ENCODE measurements at places on chromosomes 13 and 19.

- DNase-seq: no peak
Observed at GRCh38 chr13:32259116-32259515, 56.0 kb downstream of the ZAR1L start.

DNA sequence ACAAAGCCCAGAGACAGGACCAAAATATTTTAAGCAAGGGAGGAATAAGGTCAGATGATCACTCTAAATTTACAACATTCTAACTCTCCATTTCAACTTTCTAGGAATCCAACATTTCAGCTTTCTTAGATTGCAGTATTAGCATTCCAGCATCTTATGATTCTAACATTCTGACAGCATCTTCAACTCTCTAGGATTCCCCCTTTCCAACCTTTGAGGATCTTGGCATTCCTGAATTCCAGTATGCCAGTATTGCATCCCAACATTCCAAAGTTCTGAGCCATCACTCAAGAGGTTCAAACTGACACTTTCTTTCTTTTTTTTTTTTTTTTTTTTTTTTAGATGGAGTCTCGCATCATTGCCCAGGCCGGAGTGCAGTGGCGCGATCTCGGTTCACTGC is 13.8 kb downstream of the TGFB1 start:
- DNase-seq: no peak

GRCh38 chr13:60645676-60646075 is 248.7 kb downstream of the TDRD3 start:
- DNase-seq: no peak

- DNase-seq: no peak
Observed at GRCh38 chr19:56321254-56321988, 6.8 kb upstream of the ZSCAN5A start.

DNA sequence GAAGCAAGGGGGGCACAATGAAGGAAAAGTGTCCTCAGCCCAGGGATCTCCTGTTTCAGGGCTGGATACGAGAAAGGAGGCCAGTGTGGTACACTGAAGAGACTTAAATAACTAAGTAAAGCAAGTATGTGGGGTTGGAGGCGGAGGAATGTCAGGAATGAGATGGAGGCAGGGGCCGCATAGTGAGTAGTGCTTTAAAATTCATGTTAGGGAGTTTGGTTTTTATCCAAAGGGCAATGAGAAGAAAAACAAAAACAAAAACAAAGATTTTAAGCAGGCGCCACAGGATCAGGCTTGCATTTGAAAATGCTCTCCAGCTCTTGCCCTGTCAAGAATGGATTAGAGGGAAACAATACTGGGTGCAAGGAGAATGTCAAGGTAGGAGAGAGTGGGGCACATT is 273.4 kb downstream of the DCLK1 start:
- no peak for DNase-seq

DNA sequence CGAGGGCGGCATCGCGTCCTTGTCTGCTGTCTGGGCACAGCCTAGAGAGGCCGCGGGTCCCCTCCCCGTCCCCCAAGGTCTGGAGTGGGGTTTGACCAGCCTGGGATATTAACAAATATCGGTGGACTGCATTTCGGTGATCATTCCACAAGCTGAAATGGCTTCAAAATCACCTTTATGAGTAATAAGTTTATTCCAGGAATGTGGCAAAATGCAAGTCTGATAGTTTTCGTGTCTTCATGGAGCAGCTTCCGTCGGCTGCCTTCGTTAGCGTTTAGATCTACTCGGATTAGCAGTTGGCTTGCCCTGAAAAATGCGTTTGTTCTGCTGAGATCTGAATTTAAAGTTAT is 1.1 kb upstream of the GJA3 start:
- DNase-seq: no peak

DNA sequence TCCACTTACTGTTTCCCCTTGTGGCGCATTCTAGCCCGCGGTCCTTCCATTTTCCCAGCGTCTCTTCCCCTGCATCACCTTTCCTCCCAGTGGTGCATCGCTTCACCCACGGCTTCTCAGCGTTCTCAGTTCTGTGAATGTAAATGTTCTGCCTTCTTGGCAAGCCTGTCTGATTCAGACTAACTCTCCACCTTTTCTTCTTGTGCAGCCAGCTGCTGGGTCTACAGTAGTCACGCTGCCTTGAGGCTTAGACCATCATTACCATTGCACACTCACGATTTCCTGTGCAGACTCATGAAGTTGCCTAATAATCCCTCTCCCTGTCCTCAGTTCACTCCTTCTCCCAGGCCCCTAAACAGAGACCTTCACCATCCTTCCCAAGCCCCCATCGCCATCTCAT is 75.0 kb downstream of the DHRS12 start:
- peak; percentile 92 for DNase-seq

GRCh38 chr19:15248648-15249527 is 16.6 kb upstream of the EPHX3 start:
- DNase-seq: peak; percentile 74

GRCh38 chr19:51094696-51095279 is 12.1 kb upstream of the KLK14 start:
- DNase-seq: no peak

- DNase-seq: no peak
Observed at GRCh38 chr19:45931055-45931454, 16.5 kb upstream of the NANOS2 start.

GRCh38 chr13:110129076-110129475 is 177.9 kb downstream of the COL4A1 start:
- no peak for DNase-seq
